Activated CD4-positive, alpha-beta T cell treated with anti-CD3 and anti-CD28 coated beads for 36 hours (primary cell): ENCODE measurements at places on chromosomes 3 and 15. TPM values are rescaled to one million over a fixed set of nuclear protein-coding genes. Genes with fewer than 3 reads are reported as not detected.
A peak's percentile ranks its signal among the peaks of the same experiment; 100 is the strongest.

DNA sequence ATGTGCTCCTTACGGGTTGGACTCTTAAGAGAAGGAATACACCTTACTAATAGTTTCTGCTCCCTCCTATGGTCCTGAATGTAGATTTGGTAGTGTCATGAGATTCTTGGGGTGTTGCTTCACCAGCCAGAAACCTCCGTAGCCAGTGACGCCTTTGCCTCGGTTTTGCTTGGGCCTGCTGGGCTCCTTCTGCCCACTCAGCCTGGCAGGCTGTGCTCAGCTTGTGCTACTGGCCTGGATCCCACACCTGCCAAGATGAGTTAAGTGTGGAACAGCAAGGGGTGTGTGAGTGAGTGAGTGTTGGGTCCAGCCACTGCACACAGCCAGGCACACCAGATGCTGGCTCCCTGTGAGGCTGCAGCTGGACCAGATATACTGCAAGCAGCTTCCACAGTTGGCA lies 560.1 kb downstream of the NLGN1 start:
- no peaks in the 10 kb centered on the region for H3K4me1 ChIP-seq
- H3K36me3 ChIP-seq, result no peaks in the 10 kb centered on the region
- no peak for DNase-seq
- H3K4me3 ChIP-seq, result no peak overlapping the region
- H3K27ac ChIP-seq, result no peak overlapping the region

GRCh38 chr3:71360764-71361163 lies 222.8 kb downstream of the FOXP1 start:
- peak overlapping the region; percentile 50 for H3K4me3 ChIP-seq
- peaks cover 86% of the 10 kb centered on the region for H3K4me1 ChIP-seq
- H3K36me3 ChIP-seq, result peaks cover 7% of the 10 kb centered on the region
- peak overlapping the region; percentile 88 for H3K27ac ChIP-seq

DNA sequence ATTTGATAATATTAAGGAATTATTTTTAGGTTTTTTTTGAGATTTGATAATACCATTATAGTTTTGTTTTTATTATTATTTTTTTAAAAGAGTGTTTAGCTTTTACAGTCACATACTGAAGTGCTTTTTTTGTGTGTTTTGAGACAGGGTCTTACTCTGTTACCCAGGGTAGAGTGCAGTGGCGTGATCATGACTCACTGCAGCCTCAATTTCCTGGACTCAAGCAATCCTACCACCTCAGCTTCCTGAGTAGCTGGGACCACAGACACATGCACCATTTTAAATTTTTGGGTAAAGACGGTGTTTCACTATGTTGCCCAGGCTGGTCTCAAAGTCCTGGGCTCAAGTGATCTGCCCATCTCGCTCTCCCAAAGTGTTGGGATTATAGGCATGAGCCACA lies 73.0 kb downstream of the SUMF1 start:
- no peaks in the 10 kb centered on the region for H3K27me3 ChIP-seq
- peaks cover 43% of the 10 kb centered on the region for H3K36me3 ChIP-seq
- DNase-seq, result peak; percentile 41
- H3K27ac ChIP-seq, result no peak overlapping the region
- peaks cover 38% of the 10 kb centered on the region for H3K4me1 ChIP-seq

- H3K4me3 ChIP-seq, result no peak overlapping the region
- H3K36me3 ChIP-seq, result no peaks in the 10 kb centered on the region
- no peak overlapping the region for H3K27ac ChIP-seq
- no peak for DNase-seq
These were observed 250.1 kb upstream of the LYSMD4 start for GRCh38 chr15:99983171-99983885.

- H3K27me3 ChIP-seq, result no peaks in the 10 kb centered on the region
- no peak for DNase-seq
- H3K27ac ChIP-seq, result no peak overlapping the region
- no peaks in the 10 kb centered on the region for H3K4me1 ChIP-seq
These were observed 429.0 kb upstream of the ATP11B start for GRCh38 chr3:182364323-182364722.

DNA sequence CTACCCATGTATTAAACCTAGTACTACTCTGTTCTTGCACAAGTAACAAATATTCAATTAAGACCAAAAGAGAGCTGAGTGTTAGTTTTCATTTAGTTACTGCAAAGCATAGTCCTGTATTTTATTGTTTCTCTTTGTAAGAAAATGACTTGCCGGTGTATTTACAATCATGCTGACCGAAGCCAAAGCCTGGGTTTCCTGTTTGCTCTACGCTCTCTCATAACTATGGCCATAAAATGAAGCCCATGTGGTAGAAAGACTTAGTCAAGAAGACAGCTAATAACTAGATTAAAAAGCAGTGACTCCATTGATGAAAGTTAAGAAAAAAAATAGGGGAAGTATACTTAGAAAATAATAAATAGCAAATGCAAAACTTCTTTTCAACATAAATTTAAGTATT lies 479.9 kb downstream of the CNTN4 start:
- H3K27ac ChIP-seq, result no peak overlapping the region
- no peak for DNase-seq
- no peak overlapping the region for H3K4me3 ChIP-seq

DNA sequence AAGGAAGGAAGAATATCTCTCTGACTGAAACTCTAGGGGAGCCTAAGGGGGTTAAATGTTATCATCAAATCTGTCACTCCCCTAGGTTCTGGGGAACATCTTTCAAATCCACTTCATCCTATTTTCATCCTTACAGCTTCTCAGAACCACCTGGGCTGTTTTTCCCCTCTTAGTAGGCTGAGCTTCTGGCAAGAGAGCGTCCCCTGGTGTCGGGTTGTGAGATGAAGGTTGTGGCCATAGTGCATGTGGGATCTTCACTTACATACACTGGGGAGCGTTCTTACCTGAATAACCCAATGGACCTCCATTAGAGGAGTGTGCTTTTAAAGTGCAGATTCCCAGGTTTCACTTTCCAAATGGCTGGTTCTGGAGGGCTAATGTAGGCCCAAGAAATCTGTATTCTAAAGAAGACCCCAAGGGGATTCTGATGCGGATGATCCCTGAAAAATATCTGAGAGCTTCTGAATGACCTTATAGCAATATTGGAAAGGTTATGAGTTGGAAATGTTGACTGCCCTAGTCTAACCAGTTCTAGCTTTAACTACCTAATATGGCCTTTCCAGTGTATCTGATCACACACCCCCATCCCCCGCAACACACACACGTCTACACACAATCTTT lies 663.7 kb downstream of the AGBL1 start:
- no peaks in the 10 kb centered on the region for H3K36me3 ChIP-seq
- no peak overlapping the region for H3K27ac ChIP-seq

PCOLCE2 gene
- total RNA-seq, result 0.55 TPM

C15orf40 gene
- 23.1 TPM for total RNA-seq

SPTBN5 gene
- 0.51 TPM for total RNA-seq

DNA sequence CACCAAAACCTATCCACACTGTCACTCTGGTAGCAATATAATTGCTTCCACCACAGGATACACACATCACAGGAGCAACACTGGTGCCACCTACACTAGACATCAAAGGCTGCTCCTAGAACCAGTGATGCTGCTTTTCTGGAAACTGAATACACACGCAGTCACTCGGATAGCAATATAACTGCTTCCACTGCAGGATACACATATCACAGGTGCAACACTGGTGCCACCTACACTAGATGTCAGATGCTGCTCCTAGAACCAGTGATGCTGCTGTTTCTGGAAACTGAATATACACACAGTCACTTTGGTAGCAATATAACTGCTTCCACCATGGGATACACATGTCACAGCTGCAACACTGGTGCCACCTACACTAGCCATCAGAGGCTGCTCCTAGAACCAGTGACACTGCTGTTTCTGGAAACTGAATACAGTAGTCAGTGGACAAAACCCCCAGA lies 6.9 kb upstream of the TNFSF10 start:
- DNase-seq, result peak; percentile 65
- H3K27me3 ChIP-seq, result no peaks in the 10 kb centered on the region
- H3K36me3 ChIP-seq, result no peaks in the 10 kb centered on the region
- peaks cover 24% of the 10 kb centered on the region for H3K4me1 ChIP-seq

RFX7 gene
- total RNA-seq, result 31.4 TPM

GRCh38 chr15:69976366-69976994 lies 121.2 kb downstream of the TLE3 start:
- DNase-seq, result peak; percentile 80
- no peaks in the 10 kb centered on the region for H3K4me1 ChIP-seq
- no peak overlapping the region for H3K4me3 ChIP-seq
- peaks cover 27% of the 10 kb centered on the region for H3K27me3 ChIP-seq
- H3K36me3 ChIP-seq, result no peaks in the 10 kb centered on the region

GRCh38 chr3:72033666-72034428 lies 248.9 kb upstream of the PROK2 start:
- no peak overlapping the region for H3K4me3 ChIP-seq
- peaks cover 20% of the 10 kb centered on the region for H3K27me3 ChIP-seq
- H3K4me1 ChIP-seq, result peaks cover 24% of the 10 kb centered on the region
- H3K36me3 ChIP-seq, result no peaks in the 10 kb centered on the region
- H3K27ac ChIP-seq, result no peak overlapping the region

- no peaks in the 10 kb centered on the region for H3K36me3 ChIP-seq
- no peaks in the 10 kb centered on the region for H3K4me1 ChIP-seq
- H3K27me3 ChIP-seq, result no peaks in the 10 kb centered on the region
- no peak overlapping the region for H3K4me3 ChIP-seq
- DNase-seq, result no peak
- no peak overlapping the region for H3K27ac ChIP-seq
These were observed 68.0 kb downstream of the CDC25A start for GRCh38 chr3:48120223-48120622.

- H3K27me3 ChIP-seq, result no peaks in the 10 kb centered on the region
- peaks cover 4% of the 10 kb centered on the region for H3K4me1 ChIP-seq
- no peak overlapping the region for H3K4me3 ChIP-seq
- DNase-seq, result no peak
These were observed 9.4 kb downstream of the TP53BP1 start for GRCh38 chr15:43483297-43484128.

GRCh38 chr15:77518458-77518857 lies 97.8 kb downstream of the HMG20A start:
- no peaks in the 10 kb centered on the region for H3K27me3 ChIP-seq
- H3K36me3 ChIP-seq, result no peaks in the 10 kb centered on the region
- H3K4me3 ChIP-seq, result no peak overlapping the region

SLC9A9 gene
- total RNA-seq, result 1.4 TPM

DNA sequence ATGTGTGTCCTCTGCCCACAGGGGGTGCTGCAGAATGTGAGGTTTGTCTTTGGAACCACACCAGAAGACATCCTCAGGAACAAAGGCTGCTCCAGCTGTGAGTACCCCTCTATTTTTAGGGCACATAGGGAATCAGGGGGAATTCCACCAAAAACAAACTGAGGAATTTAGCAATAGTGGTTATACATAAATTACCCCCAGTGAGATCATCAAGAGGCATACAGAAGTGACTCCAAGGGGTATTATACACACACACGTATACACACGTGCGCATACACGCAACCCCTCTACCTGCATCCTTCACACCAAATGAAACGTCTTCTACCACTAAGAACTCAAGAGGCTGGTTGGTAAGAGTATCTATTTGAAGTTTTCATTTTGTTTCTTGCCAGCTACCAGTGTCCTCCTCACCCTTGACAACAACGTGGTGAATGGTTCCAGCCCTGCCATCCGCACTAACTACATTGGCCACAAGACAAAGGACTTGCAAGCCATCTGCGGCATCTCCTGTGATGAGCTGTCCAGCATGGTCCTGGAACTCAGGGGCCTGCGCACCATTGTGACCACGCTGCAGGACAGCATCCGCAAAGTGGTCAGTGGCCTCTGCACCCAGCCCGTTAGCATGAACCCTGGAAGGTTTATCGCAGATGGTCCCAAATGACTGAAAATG lies 2.9 kb downstream of the THBS1 start:
- no peak overlapping the region for H3K4me3 ChIP-seq
- no peak overlapping the region for H3K27ac ChIP-seq
- H3K4me1 ChIP-seq, result peaks cover 13% of the 10 kb centered on the region
- peak; percentile 64 for DNase-seq

DNA sequence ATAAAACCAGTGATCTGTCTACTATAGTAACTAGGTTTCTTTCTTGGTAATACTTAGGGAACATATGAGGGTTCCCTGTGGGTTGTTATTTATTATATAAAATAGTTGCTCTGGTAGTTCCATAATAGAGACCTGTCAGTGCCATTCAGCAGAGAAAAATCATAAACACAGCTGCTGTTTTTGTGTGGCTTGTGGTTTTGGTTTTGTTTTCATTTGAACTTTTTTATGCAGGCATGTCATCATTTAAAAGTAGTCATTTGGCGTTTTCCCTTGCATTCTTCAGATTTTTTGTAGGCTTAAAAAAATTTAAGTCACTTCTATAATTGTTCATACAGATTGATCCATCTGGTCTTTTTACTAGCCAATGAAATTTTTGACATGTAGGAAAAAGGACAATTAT lies 47.9 kb downstream of the PIK3CA start:
- no peak overlapping the region for H3K4me3 ChIP-seq
- H3K27ac ChIP-seq, result no peak overlapping the region
- H3K36me3 ChIP-seq, result peaks cover 5% of the 10 kb centered on the region

DNA sequence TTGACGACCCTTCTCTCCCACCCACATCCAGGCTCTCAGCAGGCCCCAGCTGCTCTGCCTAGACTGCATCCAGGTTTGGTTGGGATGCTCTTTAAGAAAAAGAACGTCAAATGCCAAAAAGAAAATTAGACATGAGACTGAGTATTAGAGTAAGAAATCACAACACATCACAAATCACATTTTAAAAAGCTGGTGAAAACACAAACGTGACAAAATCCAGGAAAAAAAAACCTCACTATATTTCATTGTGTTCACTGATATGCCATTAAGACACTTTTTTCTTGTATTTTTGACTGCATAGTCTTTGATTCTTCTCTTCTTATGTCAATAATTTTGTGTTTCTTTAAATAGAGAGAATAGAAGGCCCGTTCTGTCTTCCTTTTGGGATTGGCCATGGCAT lies 243.7 kb downstream of the TLE3 start:
- H3K4me3 ChIP-seq, result no peak overlapping the region
- H3K27me3 ChIP-seq, result no peaks in the 10 kb centered on the region
- no peaks in the 10 kb centered on the region for H3K36me3 ChIP-seq
- no peak overlapping the region for H3K27ac ChIP-seq
- DNase-seq, result no peak
- peaks cover 13% of the 10 kb centered on the region for H3K4me1 ChIP-seq

DNA sequence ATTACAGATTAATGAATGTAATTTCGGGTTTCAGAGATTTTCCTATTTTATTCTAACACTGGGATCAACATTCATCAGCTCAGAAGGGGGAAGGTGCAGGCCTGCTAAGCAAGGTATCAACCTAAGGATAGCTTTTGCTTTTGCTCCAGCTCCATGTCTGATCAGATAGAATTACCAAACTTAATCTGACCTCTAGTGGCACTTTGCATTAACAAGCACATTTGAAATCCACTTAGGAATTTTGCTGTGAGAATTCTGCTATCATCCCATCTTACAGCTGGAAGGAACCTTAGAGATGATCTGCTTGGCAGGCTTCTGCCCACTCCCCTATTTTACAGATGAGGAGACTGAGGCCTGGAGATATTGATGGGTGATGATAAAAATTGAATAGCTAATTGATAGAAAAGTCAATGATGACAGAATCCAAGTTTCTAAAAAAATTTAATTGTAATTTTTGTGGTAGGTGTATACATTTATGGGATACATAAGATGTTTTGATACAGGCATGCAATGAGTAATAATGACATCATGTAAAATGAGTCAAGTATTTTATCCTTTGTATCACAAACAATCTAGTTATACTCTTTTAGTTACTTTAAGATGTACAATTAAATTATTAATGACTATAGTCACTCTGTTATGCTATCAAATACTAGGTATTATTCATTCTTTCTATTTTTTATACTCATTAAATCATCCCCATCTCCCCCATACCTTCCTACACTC lies 209.2 kb upstream of the ZPLD1 start:
- peaks cover 33% of the 10 kb centered on the region for H3K4me1 ChIP-seq
- peaks cover 1% of the 10 kb centered on the region for H3K27me3 ChIP-seq
- no peak overlapping the region for H3K4me3 ChIP-seq
- DNase-seq, result no peak
- H3K36me3 ChIP-seq, result no peaks in the 10 kb centered on the region
- no peak overlapping the region for H3K27ac ChIP-seq

- no peak for DNase-seq
- no peaks in the 10 kb centered on the region for H3K27me3 ChIP-seq
- no peak overlapping the region for H3K27ac ChIP-seq
- no peaks in the 10 kb centered on the region for H3K4me1 ChIP-seq
These were observed 49.3 kb downstream of the PDIA5 start for GRCh38 chr3:123116116-123116515.
